Lower lobe of right lung (tissue), 2 donors: ENCODE measurements at places on chromosomes 5 and 9. TPM values are rescaled to one million over a fixed set of nuclear protein-coding genes. Genes with fewer than 3 reads are reported as not detected.

PCDH12 gene
- total RNA-seq, result 14.9 TPM

DNA sequence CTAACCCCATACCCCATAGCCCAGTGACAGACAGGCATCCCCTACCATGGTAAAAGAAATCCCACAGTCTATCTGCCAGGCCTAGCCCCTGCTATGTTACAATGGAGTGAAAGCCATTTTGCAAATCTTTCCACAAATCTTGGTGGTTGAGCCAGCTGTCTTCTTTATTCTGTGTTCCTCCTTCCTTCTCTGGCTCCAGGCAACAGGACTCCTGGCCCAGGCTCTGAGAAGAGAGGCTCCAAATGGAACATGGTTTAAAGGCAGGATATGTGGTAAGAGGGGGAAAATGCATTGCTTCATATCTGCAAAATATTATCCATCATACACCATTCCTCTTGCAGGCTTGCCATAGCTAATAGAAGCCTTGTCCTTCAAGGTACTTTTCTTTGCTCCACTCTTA lies 25.2 kb downstream of the FGF1 start:
- H3K36me3 ChIP-seq, result no peaks in the 10 kb centered on the region
- peaks cover 2% of the 10 kb centered on the region for H3K4me1 ChIP-seq
- no peak for DNase-seq
- H3K27me3 ChIP-seq, result no peaks in the 10 kb centered on the region

GRCh38 chr5:61617039-61617438 lies 285.0 kb downstream of the ZSWIM6 start:
- no peak overlapping the region for H3K4me3 ChIP-seq
- H3K27me3 ChIP-seq, result no peaks in the 10 kb centered on the region
- DNase-seq, result no peak
- H3K4me1 ChIP-seq, result no peaks in the 10 kb centered on the region
- no peaks in the 10 kb centered on the region for H3K36me3 ChIP-seq

DNA sequence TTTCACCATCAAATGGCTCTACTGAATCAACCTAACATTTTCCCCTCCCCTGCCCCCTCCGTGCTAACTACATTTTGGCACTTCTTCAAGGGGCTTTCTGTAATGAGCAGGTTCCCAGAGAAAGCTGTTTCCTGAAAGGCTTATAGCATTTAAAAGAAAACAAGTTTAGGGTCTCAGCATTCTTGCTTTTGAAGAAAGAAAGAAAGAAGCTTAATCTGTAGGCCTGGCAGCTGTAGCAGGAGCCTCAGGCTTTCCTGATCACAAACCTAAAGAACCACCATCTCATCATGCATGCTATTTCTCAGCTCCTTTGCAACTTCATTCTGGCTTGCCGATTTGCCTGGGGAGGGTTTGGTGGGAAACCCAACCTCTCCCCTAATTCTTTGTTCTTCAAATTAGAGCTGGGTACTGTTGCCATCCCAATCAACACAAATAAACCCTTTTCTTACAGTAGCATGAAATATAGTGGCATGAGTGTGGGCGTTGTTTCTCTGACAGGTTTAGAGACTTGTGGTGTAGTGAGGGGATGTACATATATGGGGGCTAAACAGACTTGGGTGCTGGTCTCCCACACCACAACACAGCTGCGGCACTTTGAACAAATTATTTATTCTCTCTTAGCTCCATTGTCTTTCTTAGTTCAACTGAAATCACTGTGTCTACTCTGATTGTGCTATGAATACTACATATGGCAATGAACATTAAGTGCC lies 160.5 kb upstream of the TNC start:
- no peak overlapping the region for H3K27ac ChIP-seq
- no peaks in the 10 kb centered on the region for H3K36me3 ChIP-seq
- no peak overlapping the region for H3K4me3 ChIP-seq
- H3K4me1 ChIP-seq, result no peaks in the 10 kb centered on the region

C9orf43 gene
- 0.35 TPM for total RNA-seq

GRCh38 chr9:19533373-19533772 lies 124.6 kb downstream of the ACER2 start:
- no peaks in the 10 kb centered on the region for H3K27me3 ChIP-seq
- H3K27ac ChIP-seq, result no peak overlapping the region
- no peak for DNase-seq
- no peaks in the 10 kb centered on the region for H3K4me1 ChIP-seq
- H3K36me3 ChIP-seq, result no peaks in the 10 kb centered on the region
- no peak overlapping the region for H3K4me3 ChIP-seq

DNA sequence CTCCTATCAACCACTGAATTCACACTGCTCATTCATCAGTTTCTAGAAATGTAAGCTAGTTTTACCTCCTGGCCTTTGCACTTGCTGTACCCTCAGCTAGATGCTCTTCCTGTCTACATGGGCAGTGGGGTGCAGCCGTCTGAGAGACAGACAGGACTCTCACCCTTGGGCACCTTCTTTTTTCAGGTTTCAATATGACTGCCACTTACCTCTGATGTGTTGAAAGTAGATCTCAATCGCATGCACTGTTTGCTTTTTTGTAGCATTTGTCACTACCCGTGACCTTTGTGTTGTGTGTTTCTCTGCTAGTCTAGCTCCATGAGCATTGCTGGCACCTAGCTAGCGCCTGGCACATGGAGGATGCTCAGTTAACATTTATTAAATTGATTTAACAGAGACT lies 403.1 kb upstream of the TRPC7 start:
- H3K27me3 ChIP-seq, result no peaks in the 10 kb centered on the region
- H3K4me1 ChIP-seq, result no peaks in the 10 kb centered on the region
- no peak overlapping the region for H3K27ac ChIP-seq
- no peaks in the 10 kb centered on the region for H3K36me3 ChIP-seq
- no peak for DNase-seq
- no peak overlapping the region for H3K4me3 ChIP-seq

GRCh38 chr5:74766418-74766848 lies 484 bp downstream of the GFM2 start:
- H3K27ac ChIP-seq, result peak overlapping the region; percentile 86
- H3K4me3 ChIP-seq, result peak overlapping the region; percentile 99
- no peaks in the 10 kb centered on the region for H3K27me3 ChIP-seq
- H3K4me1 ChIP-seq, result peaks cover 37% of the 10 kb centered on the region

SIT1 gene
- 1.5 TPM for total RNA-seq

DNA sequence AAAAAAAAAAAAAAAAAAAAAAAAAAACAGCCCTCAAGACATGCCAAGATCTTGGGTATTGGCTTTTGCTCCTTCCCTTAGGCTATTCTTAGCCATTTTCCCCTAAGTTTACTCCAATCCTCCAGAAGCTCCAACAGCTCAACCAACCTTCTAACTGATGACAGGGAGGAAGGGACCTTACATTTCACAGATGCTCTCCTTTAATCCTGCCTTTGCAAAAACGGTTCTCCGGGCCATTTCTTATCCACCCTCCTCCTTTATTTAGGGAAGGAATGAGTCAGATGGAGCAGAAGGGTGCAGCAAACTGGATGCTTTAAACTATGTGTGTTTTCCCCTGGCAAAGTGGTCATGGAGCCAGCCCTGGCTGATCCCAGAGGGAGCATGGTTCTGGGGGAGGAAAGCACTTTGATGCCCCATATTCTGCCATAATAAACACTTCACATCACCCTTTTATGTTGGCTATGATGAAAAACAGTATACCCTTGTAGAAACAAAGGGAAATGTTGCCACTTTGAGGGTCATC lies 369.4 kb upstream of the DMAC1 start:
- no peaks in the 10 kb centered on the region for H3K27me3 ChIP-seq
- no peak overlapping the region for H3K4me3 ChIP-seq
- no peak for DNase-seq
- no peaks in the 10 kb centered on the region for H3K36me3 ChIP-seq
- no peak overlapping the region for H3K27ac ChIP-seq

GRCh38 chr5:78473751-78474150 lies 113.3 kb downstream of the SCAMP1 start:
- H3K27ac ChIP-seq, result no peak overlapping the region
- H3K4me3 ChIP-seq, result no peak overlapping the region
- H3K4me1 ChIP-seq, result no peaks in the 10 kb centered on the region
- DNase-seq, result no peak
- H3K27me3 ChIP-seq, result no peaks in the 10 kb centered on the region
- no peaks in the 10 kb centered on the region for H3K36me3 ChIP-seq

DAB2 gene
- 164 TPM for total RNA-seq

- peaks cover 55% of the 10 kb centered on the region for H3K4me1 ChIP-seq
- no peak overlapping the region for H3K4me3 ChIP-seq
- H3K36me3 ChIP-seq, result peaks cover 4% of the 10 kb centered on the region
- H3K27ac ChIP-seq, result no peak overlapping the region
- no peaks in the 10 kb centered on the region for H3K27me3 ChIP-seq
These were observed 9.1 kb downstream of the NDFIP1 start for GRCh38 chr5:142117579-142118151.

GRCh38 chr9:125255781-125256391 lies 5.7 kb upstream of the GAPVD1 start:
- H3K27me3 ChIP-seq, result no peaks in the 10 kb centered on the region
- DNase-seq, result no peak
- no peaks in the 10 kb centered on the region for H3K36me3 ChIP-seq
- H3K4me1 ChIP-seq, result peaks cover 5% of the 10 kb centered on the region
- H3K4me3 ChIP-seq, result no peak overlapping the region

- DNase-seq, result no peak
- H3K27ac ChIP-seq, result peak overlapping the region; percentile 89
- no peaks in the 10 kb centered on the region for H3K27me3 ChIP-seq
- peak overlapping the region; percentile 88 for H3K4me3 ChIP-seq
- peaks cover 30% of the 10 kb centered on the region for H3K4me1 ChIP-seq
These were observed 896 bp upstream of the PCSK5 start for GRCh38 chr9:75889577-75889976.

GRCh38 chr9:13769006-13769405 lies 489.5 kb upstream of the MPDZ start:
- H3K27ac ChIP-seq, result no peak overlapping the region
- H3K27me3 ChIP-seq, result no peaks in the 10 kb centered on the region
- no peaks in the 10 kb centered on the region for H3K4me1 ChIP-seq
- H3K36me3 ChIP-seq, result no peaks in the 10 kb centered on the region

GRCh38 chr9:20087481-20087880 lies 298.6 kb upstream of the SLC24A2 start:
- no peaks in the 10 kb centered on the region for H3K36me3 ChIP-seq
- H3K4me3 ChIP-seq, result no peak overlapping the region
- no peaks in the 10 kb centered on the region for H3K4me1 ChIP-seq
- DNase-seq, result no peak
- peaks cover 16% of the 10 kb centered on the region for H3K27me3 ChIP-seq
- H3K27ac ChIP-seq, result no peak overlapping the region

DNA sequence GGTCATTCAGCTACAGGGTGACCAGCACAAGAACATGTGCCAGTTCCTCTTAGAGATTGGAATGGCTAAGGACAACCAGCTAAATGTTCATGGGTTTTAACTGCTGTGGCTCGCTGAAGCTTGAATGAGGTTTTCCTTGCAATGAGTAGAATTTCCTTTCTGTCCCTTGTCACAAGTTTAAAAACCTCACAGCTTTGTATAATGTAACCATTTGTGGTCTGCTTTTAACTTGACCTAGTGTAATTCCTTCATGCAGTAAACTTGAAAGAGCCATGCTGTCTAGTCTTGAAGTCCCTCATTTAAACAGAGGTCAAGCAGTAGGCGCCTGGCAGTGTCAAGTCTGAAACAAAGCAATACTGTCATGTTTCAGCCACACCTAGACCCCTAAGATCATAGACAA lies 181.3 kb upstream of the DMRT1 start:
- H3K27ac ChIP-seq, result no peak overlapping the region
- H3K27me3 ChIP-seq, result no peaks in the 10 kb centered on the region
- no peaks in the 10 kb centered on the region for H3K36me3 ChIP-seq

DNA sequence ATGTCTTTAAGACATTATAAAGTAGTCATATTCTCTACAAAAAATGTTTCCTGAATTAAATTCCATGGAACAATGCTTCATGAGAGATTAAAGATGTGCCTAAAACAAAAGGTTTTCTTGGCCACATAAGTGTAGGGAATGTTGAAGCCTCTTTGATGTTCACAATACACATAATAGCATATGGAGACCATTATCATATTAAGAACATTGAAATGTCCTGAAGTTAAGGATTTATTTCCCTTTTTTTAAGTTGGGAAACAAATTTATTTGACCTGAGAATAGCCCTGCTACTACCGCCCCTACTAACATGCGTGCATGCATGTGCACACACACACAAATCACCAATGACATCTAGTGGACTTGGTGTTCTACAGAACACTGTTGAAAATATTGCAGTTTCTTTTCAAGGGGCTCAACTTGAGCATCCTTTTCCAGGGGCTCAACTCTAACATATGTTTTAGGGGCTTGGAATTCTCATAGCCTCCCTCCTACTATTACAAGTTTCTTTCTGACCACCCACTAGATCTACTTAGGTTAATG lies 124.9 kb upstream of the C6 start:
- no peak for DNase-seq
- no peak overlapping the region for H3K4me3 ChIP-seq
- H3K27ac ChIP-seq, result no peak overlapping the region
- no peaks in the 10 kb centered on the region for H3K27me3 ChIP-seq
- no peaks in the 10 kb centered on the region for H3K36me3 ChIP-seq
- H3K4me1 ChIP-seq, result peaks cover 15% of the 10 kb centered on the region

- H3K4me3 ChIP-seq, result no peak overlapping the region
- DNase-seq, result no peak
- peaks cover 56% of the 10 kb centered on the region for H3K4me1 ChIP-seq
- H3K27ac ChIP-seq, result no peak overlapping the region
- H3K36me3 ChIP-seq, result peaks cover 10% of the 10 kb centered on the region
- H3K27me3 ChIP-seq, result no peaks in the 10 kb centered on the region
These were observed 281.7 kb downstream of the FANCC start for GRCh38 chr9:95035846-95036245.

SHC3 gene
- total RNA-seq, result 13.2 TPM

LOX gene
- 16.2 TPM for total RNA-seq

MLANA gene
- not detected for total RNA-seq

PDGFRB gene
- 89.3 TPM for total RNA-seq

TRIM52 gene
- total RNA-seq, result 20.8 TPM

GRCh38 chr5:72845889-72846288 lies 29.4 kb downstream of the TNPO1 start:
- no peaks in the 10 kb centered on the region for H3K36me3 ChIP-seq
- H3K27me3 ChIP-seq, result no peaks in the 10 kb centered on the region
- no peak overlapping the region for H3K4me3 ChIP-seq
- DNase-seq, result no peak
- no peak overlapping the region for H3K27ac ChIP-seq

DNA sequence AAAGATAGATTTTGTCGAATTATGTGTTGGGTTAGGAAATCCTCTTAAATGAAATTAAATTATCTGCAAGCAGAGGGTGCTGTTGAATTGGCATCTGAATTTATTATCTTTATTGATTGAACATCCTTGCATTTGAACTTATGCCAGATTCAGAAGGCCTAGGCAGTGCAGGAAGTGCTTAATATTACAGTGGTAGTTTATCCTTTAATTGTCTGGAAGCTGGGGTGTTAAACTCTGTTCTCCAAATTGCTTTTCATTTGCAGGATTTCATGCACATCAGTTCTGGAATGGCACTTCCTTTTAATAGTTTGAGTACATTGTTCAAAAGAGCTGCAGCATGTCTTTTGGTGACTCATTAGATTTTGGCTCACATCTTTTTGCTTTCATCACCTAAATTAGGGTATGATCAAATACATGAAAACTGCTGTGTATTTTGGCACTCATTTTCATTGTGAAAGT lies 186.3 kb downstream of the KDM4C start:
- peaks cover 13% of the 10 kb centered on the region for H3K4me1 ChIP-seq
- H3K27ac ChIP-seq, result no peak overlapping the region
- H3K4me3 ChIP-seq, result no peak overlapping the region

DDX41 gene
- 69.4 TPM for total RNA-seq

IL9 gene
- total RNA-seq, result not detected

GRCh38 chr5:55226027-55226933 lies 835 bp downstream of the MCIDAS start:
- no peaks in the 10 kb centered on the region for H3K36me3 ChIP-seq
- peaks cover 25% of the 10 kb centered on the region for H3K4me1 ChIP-seq
- peaks cover 100% of the 10 kb centered on the region for H3K27me3 ChIP-seq
- peak; percentile 52 for DNase-seq
- H3K4me3 ChIP-seq, result peak overlapping the region; percentile 47
- H3K27ac ChIP-seq, result no peak overlapping the region
